Stimulated activated CD8-positive, alpha-beta memory T cell treated with anti-CD3 and anti-CD28 coated beads, Interleukin-7, amount 100 ng/mL, for 4 hours (primary cell): ENCODE measurements at places on chromosomes 2 and 18.

DNA sequence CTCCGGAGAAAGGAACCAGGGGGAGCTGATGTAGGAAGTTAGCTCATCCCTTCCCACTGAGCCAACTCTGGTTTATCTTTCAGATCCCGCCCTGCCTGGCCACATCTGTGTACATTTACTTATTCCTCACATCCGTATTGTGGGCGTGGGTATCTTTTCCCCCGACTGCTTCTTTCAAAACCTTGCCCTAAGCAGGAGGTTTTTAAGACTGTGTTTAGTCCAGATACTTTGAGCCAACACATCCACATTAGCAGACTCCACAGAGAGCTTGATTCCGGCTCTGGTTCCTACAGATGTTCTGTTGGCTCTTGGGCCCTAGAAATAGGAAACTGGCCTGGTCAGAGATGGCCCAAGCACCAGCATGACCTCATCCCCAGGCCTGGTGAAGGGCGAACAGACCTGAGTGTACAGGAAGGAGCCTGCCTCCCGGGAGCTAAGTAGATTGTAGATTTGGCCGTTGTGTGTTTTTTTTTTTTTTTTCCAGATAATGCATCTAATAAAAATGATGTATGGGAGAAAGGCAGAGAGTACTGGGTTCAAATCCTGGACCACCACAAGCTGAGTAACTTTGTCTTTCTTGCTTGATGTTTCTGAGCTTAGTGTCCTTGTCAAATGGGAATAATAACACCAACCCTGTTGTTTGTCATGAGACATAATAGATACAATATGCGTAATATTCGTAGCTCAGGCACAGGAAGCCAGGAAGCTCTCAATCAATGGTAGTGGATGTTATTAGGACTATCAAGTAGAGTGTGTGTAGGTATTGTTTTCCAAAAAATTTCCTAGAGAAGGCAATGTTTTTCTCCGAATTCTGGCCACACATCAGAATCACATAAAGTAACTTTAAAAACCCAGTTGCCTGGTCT, 92.3 kb downstream of the PRKCE start:
- no peak for DNase-seq

GRCh38 chr2:128348701-128349100, 30.0 kb upstream of the HS6ST1 start:
- DNase-seq, result no peak

DNA sequence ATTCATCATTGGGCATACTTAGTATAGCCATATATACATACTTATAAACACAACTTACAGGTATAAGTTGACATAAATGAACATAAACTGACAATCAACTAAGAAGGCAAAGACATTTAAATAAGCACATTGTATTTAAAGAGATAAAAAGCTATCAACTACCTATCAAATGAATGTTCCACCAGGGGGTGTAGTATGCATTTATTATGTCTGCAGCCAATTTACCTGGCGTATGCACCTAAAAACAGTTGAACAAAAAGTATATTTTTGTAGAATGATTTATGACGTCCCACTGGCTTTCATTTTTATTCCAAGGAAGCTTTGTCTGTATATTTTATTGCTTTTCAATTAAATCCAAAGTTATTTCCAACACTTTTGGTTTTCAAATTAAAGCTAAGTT, 323.5 kb downstream of the AFF3 start:
- no peak for DNase-seq

DNA sequence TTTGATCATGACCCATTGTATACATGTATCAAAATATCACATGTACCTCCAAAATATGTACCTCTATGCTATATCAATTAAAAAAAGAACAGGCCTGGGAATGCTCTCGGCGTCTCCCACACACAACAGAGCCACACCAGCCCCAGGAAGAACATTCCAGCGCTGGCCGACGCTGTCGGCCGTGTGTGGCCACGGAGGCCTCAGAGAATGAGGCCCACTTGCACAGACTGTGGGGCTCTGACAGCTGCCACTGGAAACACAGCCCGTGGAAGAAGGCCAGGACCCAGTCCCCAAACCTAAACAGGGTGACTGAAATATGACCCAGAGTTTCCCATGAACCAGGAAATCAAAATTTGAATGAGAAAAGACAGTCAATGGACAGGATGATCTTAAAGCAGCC, 69.7 kb downstream of the EIPR1 start:
- DNase-seq, result no peak

DNA sequence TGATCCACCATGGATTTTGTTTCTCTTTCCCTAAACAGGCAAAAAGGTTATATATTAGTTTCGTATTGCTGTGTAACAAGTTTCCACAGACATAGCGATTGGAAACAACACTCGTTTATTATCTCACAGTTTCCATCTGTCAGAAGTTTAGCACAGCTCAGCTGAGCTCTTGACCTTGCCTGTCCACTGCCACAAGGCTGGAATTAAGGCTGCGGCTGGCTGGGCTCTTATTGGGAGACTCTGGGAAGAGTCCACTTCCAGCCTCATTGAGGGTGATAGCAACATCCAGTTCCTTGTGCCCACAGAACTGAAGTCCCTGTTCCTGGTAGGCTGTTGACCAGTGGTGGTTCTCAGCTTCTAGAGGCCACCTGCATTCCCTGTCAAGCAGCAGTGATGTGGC, 120.4 kb downstream of the TPGS2 start:
- DNase-seq, result no peak

DNA sequence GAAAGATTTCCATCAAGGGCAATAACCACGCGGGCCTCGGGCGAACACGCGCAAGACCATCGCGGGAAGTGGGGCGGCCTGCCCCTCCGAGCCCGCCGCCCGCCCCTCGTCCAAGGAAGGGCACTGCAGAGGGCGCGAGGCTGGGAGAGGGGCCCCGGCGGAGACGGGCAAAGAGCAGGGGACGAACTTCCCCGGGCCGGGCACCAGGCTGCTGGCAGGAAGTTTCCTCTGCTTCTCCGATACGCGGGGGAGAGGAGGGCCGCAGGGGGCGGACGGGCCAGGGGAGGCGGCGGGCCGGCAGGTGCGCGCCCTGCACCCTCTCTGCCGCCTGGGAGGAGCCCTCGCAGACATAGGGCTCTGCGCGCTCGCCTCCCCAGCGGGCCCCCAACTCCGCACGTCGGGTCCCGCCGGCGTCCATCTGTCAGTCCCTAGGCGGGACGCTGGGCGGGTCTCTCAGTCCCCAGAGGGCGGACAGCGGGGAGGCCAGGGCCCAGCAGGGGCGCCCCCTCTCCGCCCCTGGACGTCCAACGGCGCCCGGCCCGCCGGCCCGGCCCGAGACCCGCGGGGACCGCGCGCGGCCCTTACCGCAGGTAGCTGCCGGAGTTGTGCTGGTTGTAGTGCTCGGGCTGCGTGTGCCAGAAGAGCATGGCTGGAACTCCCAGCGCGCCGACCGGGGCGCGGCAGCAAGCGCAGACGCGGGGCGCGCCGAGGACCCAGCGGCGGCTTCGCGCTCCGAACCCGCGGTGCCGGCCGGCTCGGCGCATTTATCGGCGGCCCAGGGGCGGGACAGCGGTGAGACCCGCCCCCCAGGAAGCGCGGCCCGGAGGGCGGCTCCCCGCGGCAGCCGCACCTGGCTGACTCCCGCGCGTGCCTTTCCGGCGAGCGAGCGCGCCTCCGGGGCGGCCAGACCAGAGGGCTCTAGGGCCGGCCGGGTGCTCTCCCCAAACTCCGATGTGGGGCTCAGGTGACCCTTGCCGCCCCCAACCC, at the start of gene TFCP2L1:
TFCP2L1 (minus strand) TSS at position 740 of the 987 bp plus-strand sequence; CDS start at position 647, 93 bp downstream.
- no peak for DNase-seq

DNA sequence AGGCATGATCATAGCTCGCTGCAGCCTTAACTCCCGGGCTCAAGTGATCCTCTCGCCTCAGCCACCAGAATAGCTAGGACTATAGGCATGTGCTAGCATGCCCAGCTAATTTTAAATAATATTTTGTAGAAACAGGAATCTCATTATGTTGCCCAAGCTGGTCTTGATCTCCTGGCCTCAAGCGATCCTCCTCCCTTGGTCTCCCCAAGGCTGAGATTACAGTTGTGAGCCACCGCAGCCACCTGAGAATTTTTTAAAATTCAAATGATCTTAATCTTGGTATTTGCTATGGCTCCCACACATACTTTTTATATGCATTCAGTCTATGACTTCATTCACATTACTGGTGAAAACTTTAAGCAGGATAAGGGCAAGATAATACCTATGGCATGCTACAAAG, 13.1 kb downstream of the KRCC1 start:
- no peak for DNase-seq

- DNase-seq, result no peak
Measured at GRCh38 chr2:3661149-3661660, 3.2 kb downstream of the ALLC start.

- no peak for DNase-seq
Measured at GRCh38 chr2:101658387-101658786, 39.1 kb upstream of the MAP4K4 start.

- DNase-seq, result no peak
Measured at GRCh38 chr2:166805753-166806152, 82.5 kb upstream of the XIRP2 start.

DNA sequence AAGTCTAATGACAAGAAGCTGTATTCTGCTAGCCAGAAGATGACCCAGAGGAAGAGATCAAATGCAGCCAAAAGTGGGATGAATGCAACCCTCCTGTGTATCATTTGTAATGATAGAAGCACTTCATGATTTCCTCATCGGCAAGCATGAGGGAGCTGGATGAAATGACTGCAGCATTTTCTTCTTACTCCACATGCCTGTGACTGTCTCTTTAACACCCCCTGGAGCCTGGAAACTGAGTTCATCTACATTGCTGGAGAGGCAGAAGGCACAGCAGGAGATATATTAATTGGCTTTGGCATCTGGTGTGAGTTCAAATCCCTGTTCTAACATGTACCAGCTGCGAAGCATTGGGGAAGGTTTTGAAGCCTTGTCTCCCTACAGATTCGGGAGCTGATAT, 37.7 kb downstream of the ID2 start:
- no peak for DNase-seq

- DNase-seq, result peak; percentile 68
Measured at GRCh38 chr2:96142217-96143113, 2.8 kb downstream of the DUSP2 start.

GRCh38 chr2:226387499-226387942, 412.1 kb downstream of the IRS1 start:
- no peak for DNase-seq

- DNase-seq, result no peak
Measured at GRCh38 chr2:180122874-180123273, 115.8 kb upstream of the CWC22 start.

DNA sequence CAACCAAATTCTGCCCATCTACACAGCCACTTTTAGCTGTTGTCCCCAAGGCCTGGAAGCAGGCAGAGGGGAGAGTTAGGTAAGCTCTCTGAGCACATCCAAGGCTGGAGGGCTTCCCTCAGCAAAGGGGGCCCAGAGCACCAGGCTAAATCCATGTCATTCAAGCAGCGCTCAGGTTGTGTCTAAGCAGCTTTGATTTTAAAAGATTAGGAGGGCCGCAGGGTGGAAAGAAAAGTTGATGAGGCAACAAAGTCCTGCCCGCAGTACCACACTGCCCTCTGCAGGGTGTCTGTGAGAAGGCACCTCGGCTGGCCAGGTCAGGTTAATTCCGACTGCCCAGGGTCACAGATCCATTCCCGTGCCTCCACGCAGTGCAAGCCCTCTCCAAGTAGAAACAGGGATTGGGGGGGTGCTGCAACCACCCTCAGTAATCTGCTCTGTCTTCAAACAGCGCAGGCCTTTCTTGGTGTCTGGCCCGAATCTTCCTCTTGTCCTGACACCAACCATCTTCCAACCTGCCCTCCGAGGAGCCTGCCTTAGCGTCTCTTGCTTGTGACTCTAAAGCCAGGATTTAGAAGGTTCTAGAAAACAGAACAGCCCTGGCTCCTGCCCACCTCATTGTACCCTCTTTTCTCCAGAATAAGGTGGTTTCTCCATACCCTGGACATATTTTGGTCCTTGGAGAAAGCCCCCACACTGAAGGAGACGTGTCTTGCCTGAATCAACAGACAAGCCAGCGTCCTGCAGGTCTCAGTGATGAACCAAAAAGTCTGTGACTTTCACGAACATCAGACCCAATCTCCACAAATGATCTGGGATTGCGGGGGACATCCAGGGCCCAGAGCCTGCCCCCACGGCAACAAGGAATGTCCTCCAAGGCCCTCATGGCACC, 289.2 kb downstream of the TNS1 start:
- peak; percentile 34 for DNase-seq

DNA sequence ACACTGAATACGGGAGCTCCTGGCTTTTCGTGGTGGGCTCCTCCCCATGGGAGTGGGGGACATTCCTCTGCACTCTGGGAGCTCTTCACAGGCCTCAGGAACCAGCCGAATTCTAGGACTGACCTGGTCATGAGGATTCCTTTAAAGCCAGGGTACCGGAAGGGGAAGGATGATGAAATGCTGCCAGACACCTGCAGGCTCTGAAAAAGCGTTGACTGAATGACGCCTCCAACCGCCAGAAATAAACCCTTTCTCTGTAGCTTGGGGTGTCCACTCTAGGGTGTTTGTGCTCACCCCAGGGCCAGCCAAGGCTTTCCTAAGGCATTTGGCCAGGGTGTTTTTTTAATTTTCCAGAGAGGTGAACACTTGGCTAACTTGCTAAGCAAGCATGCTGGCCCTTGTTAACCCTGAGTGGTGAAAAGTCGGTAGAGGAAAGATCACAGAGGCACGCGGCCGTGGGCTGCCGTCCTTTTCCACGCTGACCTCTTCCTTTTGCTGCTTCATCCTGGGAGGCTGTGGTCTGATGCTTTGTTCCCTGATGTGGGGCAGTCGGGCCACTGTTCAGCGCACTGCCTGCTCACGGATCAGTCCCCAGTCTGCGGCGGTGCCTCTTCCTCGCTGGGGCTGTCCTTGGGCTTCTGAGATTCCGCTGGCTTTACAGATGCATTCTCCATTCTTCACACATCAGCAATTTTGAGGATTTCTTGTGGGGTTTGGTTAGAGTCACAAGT, 32.0 kb downstream of the IMPA2 start:
- DNase-seq, result no peak
